Cardiac septum (tissue), 1 donor: ENCODE measurements at places on chromosomes 3 and 15. TPM values are rescaled to one million over a fixed set of nuclear protein-coding genes. Genes with fewer than 3 reads are reported as not detected.

The ITIH1 gene
- 0.35 TPM for total RNA-seq

The TBC1D5 gene
- total RNA-seq = 25.9 TPM

DNA sequence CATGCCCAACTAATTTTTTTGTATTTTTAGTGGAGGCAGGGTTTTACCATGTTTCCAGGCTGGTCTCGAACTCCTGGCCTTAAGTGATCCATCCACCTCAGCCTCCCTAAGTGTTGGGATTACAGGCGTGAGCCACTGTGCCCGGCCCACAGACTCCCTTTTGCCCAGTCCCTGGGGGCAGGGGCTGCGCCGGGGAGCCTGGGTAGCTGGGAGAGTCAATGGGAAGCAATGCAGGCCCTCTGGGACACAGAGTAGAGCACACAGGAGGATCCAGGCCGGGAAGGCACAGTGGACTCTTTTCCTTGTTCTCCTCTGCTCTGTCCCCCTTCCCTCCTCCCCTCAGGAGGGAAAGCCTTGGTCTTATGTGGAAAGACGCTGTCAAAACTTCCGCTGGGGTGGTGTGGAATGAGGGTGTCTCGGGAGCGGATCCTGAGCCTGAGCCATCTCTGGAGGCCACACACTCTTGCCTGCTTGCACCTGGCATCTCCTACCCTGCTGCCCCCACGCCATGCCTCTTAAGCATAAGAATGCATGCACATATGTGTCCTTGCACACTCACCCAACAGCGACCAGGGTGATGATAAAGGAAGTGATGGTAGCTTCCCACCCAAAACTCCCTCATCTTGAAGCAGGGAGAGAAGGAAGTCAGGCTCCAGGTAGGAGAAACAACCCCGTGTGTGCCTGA is 11.9 kb upstream of the PRKCD start:
- no peak for DNase-seq

DNA sequence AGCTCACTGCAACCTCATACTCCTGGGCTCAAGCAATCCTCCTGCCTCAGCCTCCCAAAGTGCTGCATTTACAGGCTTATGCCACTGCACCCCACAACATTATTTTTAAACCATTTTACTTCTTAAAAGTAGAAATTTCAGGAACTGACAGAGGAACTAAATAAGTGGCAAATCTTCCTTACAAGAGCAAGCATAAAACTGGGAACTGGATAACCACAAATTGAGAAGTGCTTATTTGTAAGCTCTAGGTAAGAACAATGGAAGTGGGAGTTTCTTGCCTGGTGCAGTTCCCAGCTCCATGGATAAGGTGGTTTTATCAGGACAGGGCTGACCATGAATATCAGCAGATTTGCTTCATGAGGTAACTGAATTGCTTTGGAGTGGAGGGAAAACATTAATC is 655.2 kb downstream of the DIPK2A start:
- DNase-seq = no peak
